DMS 273 treated with DMSO at 0.1 percent for 48 hours (cell line): ENCODE measurements at places on chromosomes 2 and 18.

DNA sequence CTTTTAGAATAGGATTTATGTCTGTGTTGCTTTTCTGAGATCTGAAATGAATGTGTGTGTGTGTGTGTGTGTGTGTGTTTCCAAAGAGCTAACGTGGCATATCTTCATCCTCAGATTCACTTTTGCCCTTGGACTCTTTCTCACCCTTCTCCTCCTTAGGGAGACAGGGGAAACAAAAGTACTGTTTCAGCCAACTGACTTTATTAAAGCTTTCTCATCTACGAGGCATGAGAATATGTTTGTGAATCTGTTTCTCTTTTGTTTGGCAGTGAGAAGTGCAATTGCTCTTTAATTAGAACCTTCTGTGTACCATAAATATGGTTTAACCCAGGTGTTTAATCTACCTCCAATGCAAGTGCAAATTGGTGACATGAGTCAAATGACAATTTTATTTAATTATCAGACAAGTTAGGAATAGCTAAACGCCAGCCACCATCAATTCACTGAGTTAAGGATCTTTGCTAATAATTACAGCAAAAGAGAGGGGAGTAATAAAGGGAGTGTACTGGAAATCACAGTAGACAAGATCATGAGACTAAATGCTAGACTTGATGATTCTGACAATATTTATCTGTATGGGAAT lies 186.4 kb upstream of the COL3A1 start:
- no peak for DNase-seq

GRCh38 chr2:234628953-234629352 lies 132.1 kb upstream of the ARL4C start:
- no peak for DNase-seq

DNA sequence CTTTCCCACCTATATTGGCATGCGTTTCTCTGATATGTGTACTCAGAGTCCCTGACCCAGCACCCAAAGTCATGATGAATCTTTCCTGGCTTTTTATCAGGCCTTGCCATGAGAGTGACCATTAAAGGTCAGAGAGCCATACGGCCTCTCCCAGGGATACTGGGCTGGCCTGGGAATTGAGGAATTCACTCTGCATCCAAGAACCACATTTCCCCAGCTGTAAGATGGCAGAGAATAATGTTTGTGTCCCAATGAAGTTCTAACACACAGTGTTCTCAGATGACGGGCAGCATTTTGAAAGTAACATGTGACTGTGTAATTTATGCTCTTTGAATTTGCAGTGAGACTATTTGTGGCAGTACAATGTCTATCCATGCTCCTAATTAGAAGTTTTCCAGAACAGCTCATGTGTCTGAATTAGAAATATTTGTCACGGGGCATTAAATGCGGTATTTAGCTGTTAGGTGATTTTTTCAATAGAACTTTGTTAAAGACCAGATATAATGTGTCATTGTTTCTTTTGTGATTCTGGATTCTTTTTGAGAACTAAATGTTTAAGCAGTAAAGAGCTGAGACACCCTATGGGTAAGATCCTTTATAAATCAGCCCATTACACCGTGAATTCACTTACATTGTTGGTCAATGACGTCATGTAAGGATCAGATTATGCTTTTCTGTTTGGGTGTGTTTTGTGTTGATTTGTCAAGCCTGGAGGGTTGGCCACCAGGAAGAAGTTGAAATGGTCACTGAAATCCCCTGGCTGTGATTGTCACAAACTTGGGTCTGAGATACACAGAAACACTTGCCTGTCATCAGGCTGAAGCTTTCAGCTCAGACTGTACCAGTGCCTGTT lies 7.3 kb upstream of the SLC3A1 start:
- DNase-seq, result no peak

DNA sequence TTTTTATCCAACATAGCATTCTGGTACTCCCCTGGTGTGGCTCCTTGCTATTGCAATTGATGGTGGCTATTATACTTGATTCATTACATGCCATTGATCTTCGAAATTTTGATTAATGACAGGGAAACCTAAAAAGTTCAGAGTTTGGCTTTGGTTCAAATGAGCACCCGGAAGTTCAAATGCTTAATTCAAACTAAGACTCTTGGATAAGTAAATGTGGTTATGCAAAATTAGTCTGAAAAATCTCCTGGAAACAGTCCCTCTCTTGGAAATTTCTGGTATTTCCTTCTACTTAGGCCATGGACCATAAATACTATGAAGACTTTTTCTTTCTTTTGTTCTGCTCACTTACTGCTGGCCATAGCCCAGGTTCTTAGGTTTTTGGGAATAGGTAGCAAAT lies 65.3 kb upstream of the SMIM21 start:
- no peak for DNase-seq

DNA sequence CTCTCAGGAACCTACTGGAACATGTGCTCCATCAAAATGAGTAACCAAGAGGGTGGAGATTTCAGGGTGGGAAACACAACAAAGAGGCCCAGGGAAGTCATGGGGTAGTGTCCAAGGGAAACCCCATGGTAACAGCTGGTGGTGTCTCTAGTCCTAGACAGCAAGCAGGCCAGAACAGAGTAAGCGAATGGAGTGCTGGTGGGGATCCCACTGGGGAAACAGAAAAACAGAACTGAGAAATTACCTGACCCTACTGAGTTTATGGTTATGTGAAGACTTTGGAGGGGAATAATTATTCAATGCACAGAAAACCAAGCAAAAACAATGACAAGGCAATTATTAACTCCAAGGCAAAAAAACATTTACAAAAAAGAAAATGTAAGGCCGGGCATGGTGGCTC lies 16.9 kb downstream of the ERCC3 start:
- DNase-seq, result no peak

DNA sequence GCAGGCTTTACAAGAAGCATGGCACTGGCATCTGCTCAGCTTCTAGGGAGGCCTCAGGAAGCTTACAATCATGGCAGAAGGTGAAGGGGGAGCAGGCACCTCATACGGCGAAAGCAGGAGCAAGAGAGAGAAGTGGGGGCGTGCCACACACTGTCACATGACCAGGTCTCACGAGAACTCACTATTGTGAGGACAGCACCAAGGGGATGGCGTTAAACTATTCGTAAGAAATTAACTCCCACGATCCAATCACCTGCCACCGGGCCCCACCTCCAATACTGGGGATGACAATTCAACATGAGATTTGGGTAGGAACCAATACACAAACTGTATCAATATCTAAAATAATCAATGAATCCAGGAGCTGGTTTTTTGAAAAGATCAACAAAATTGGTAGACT lies 156.0 kb upstream of the DPP10 start:
- DNase-seq, result no peak
